Activated T-cell treated with anti-CD3 and anti-CD28 coated beads, Interleukin-2, amount 50 U/mL, for 48 hours (primary cell): ENCODE measurements at places on chromosomes 2 and 18.
A peak's percentile ranks its signal among the peaks of the same experiment; 100 is the strongest.

DNA sequence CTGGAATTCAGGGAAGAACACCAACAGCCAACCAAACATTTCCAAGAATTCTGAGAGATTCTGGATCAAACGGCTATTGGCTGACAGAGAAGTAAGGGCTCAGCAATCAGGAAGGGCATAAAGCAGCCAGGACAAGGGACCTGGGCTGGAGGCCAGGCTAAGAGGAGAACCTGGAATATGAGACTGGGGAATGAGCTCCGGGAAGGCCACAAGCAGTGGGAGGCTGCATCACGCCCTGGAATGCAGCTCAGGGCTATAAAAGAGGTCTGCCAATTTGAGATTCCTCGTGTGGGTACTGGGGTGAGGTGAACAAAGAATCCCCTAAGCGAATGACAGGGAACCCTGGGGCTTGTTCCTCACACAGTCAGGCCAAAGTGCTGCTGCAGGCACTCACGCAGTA is 60.4 kb downstream of the ANO7 start:
- no peak for DNase-seq

DNA sequence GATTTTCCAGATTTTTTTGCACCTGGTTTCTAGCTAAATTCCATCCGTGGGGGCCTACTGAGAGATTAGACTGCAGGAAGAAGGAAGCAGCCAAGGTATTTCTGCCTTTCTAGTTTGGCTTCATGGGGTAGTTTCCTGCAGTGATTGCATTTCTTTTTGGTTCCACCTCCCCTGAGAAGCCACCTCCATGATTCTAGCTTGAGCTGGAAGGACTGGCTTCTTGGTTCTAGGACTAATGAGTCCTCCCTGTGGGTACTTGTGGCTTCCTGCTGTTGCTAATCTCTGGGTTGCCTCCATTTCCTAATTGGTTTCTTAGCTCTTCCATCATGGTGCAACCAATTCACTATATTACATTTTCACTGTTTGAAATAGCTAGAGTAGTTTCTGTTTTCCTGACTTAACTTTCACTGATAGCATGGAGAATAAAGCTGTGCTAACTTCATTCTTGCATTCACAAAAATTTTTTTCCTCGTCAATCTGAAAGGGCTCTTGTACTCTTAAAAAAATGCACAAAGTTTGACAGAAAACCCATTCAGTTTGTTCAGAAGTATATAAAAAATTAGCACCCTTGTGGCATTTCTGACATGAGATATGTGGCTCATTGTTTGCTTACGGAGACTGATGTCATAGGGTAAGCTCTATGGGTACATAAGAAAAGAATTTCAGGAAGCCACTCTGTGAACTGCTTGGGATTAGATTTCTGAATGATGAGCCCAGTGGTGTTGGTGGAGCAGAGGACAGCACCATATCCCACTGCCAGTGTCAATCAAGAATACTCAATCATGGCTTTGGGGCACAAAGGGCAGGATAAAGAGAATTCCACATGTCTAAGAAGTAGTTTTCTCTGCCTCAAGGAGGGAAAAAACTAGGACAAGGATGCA is 242.8 kb upstream of the RBMS1 start:
- no peak for DNase-seq

DNA sequence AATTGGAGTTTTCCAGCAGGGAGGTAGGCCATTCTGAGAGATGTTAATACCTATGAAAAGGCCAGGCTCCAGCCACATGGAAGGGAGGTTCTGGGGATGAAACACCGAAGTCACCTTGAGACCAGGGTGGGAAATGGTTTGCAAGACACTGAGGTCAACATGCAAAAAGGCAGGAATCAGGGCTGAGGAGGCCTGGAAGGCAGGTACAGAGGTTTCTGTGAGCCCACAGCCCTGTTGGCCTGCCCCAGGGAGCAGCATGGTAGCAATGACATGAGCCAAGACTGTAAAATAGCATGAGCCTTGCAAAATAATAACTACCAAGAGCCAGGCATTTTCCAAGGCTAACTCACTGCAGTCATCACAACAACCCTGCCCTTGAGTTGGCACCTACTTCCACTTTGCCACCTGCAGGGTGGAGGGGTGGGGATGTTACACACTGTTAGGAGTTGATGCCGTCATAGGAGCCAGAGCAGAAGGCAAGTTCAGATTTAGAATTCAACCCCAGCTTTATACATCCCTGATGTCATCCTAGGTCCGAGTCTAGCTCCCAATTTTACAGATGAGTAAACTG is 61.3 kb downstream of the ZBTB7C start:
- no peak for DNase-seq

DNA sequence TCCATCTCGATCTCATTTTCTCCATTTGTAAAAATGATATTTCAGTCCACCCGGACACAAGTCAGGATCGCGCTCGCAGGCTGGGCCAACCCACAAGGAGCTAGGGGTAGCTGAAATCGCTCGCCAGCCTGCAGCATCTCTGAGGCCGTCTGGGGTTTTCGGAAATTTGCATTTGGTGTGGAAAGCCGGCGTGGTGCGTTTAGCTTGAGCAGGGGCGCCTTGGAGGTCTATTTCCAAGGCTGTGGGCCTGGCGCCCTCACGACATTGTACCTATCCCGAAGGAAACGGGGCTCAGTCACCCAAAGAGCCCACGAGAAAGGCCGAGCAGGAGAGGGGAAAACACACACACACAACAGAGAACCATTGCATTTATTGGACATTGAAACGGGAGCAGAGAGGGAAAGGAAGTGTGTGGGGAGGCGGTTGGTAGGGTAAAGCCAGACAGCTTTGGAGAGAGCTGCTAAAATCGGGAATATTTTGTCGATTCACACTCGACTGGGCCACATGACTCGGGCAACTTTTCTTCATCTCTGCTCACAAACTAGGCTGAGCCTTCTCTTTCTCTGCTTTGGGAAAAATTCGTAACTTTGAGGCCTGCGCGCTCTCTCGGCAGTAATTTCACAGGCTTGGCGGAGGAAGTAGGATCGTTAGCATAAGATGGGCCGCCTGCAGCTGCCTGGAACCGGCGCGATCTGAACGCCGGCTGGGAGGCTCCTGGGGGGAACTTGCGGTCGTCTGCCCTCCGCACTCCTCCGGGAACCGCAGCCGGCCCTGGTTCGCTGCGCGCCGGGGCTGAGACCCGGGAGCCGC is 1.1 kb upstream of the HOXD8 start:
- DNase-seq = peak; percentile 36

DNA sequence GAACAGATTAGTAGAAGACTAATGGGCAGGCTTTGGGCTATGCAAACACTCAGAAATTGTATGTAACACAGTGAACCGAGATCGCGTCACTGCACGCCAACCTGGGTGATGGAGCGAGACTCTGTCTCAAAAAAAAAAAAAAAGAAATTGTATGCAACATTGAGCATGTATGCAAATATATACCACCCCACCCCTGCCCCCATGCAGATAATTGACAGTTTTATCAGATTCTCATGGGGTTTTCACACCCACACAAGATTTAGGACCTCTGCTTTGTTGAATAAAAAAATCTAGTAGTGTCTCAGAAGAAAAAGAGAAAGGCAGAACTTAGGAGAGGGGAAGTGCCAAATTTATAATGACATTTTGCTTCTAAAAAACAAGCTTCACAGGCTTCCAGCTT is 131.6 kb upstream of the FN1 start:
- no peak for DNase-seq

GRCh38 chr2:237627441-237628246 is at the start of gene LRRFIP1:
Gene LRRFIP1, plus strand, starts transcription at chr2:237627587. Its CDS starts 58 bp downstream, at chr2:237627645.
- DNase-seq = no peak

DNA sequence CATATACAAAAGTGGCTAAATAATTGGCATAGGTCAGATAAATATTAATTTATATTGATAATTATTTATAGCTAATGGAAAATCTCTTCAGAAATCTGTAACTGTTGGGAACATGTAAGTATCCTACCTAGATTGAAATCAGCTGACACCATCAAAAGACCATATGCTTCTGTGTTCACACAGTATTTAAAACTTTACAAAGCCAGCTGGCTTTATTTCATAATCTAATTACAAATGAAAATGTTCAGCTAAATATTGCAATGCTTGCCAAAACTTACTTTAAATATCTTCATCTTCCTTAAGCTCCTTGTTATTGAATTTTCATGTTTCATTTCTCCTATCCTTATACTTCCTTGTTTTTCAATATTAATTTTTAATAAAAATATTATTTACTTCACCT is 190.9 kb upstream of the DOK6 start:
- DNase-seq = no peak

DNA sequence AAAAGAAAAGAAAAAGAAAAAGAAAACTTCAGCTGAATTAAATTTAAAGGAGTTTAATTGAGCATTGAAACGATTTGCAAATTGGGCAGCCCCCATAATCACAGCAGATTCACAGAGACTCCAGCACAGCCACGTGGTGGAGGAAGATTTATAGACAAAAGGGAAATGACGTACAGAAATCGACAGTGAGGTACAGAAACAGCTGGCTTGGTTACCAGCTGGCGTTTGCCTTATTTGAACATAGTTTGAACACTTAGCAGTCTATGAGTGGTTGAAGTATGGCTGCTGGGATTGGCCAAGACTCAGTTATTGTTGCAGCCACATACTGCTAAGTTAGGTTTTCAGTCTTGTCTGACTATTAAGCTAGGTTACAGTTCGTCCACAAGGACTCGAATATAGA is 312.2 kb upstream of the SLC14A2 start:
- no peak for DNase-seq
